NCI-H1092 (cell line): ENCODE measurements at places on chromosomes 3 and 15.

DNA sequence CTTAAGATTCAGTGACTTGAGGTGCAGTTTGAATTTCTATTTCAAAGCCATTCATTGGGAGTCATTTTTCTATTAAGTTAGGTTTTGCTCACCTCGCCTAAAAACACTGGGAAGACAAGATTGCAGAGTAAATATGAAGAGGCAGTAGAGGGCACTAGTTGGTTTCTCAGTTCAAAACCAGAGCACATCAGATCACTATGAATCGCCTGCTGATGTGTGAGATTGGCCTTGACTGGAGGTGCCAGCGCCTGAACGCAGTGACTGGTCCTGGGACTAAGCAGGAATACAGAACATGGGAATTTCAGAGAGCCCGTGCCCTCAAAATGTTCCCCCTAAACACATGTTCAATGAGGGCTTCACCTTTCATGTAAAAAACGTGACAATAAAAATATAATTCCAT is 229.0 kb downstream of the ITPR1 start:
- no peak for DNase-seq

- no peak for DNase-seq
Observed at GRCh38 chr15:67059127-67059553, 6.3 kb upstream of the SMAD3 start.

DNA sequence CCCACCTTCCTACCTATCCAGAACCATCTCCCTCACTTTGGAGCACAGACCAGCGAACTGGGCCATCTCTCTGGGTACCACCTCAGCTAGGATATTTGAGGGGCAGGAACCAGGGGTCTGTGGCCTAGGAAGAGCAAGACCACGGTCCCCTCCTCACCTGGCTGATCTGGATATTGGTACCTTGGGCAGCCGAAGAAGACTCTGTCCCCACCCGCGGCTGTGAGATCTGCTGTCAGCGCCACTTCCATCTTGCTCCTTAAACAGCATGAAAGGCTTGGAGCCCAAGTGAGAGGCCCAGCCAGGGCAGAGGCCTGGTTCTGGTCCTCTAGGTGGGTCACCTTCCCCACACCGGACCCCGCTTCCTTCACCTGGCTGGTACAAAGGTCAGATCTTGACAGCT is 26.6 kb downstream of the SEC61A1 start:
- no peak for DNase-seq

DNA sequence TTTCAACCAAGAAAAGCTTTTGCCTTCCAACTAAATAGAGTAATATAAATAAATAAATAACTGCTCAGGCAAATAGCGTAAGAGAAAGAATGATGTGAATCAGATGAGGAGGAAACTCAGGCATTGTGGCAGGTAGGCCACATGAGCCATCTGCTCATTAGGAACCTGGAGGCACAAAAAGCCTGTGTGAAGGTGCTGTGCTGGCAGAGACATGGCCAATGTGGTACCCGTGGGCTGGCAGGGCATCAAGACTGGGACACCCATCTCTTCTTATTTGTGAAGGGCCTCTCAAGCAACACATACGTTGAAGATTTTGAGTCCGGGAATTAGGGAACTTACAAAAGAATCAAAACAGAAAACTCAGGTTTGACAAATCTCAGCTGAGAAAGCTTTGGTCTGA is 9.5 kb downstream of the ANKRD34C start:
- no peak for DNase-seq

DNA sequence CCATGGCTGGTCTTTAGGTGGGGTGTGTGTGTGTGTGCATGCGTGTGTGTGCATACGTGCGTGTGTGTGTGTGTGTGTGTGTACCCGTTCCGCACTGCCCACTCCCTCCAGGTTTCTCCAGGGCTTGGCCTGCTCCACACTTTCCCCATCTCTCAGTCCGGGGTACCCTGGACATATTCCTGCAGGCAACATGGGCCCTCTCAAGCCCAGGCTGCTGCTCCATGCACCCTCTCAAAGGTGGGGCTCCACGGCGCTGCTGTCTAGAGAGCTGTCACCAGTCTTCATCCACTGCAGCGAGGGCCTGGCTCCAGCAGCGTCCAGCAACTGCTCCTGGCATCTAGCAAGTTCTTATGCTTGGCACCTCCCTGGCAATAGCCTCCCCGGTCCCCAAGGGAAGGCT is 86.1 kb downstream of the ATP10A start:
- DNase-seq, result no peak

- no peak for DNase-seq
Observed at GRCh38 chr15:62932436-62932835, 110.1 kb upstream of the TPM1 start.

- DNase-seq, result no peak
Observed at GRCh38 chr3:3065876-3066275, 44.3 kb downstream of the IL5RA start.

GRCh38 chr3:156323466-156323865 is 203.1 kb downstream of the KCNAB1 start:
- no peak for DNase-seq

DNA sequence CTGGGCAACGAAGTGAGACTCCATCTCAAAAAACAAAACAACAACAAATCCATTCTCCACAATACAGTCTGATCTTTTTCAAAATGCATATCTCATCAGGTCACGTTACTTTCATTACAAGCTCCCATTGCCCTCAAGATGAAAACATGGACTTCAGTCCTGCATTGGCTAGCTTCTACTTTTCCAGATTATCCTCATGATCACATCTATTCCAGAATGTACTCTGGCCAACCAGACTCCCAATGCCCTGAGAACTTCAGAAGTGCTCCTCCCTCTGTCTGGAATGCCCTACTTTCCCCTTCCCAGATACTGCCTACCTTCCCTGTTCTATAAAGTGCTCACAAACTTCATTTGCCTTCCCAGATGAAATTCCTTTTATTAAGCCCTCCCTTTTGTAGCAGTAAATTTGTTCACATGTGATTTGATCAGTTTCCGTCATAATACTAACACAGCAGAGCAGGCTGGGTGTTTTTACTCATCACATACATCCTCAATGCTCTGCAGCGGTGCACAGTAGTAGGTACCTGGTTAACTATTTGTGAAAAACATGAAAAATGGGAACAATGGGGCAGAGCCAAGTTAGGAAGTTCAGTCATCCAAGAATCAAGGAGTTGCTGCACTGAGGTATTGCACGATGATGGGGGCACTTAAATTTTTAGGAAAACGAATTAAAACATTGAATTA is 5.3 kb downstream of the RPL22L1 start:
- no peak for DNase-seq

DNA sequence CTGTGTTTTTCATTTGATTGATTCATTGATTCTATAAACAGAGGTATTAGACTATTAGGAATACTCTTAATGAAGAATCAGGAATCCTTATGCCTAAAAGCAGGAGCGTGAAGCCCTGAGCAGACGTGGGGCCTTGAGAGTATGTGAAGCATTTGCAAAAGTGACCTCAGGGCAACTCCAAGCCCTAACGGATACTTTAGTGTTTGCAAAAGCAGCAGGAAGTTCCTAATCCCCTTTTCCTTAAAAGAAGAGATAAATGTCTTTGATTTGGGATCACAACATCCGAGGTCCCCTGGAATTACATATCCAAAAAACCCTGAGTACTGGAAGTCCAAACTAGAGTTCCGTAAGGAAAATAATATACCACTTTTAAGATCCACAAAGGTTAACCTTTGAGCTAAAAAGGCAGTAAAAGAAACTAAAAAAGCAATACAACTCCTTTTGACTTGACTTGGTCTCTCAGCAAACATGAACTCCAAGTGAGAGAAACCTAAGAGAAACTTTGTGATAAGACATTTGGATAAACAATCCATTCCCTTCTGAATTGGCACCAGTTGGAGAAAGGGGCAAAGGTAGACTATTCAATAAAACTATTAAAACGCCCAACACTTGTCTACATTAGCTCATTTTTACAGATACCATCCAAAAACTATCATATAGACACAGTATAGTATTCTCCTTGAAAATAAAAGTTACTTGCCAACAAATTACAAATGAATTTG is 27.4 kb downstream of the PRTG start:
- DNase-seq, result no peak

GRCh38 chr15:84789762-84790161 is 27.4 kb upstream of the ALPK3 start:
- DNase-seq, result no peak

DNA sequence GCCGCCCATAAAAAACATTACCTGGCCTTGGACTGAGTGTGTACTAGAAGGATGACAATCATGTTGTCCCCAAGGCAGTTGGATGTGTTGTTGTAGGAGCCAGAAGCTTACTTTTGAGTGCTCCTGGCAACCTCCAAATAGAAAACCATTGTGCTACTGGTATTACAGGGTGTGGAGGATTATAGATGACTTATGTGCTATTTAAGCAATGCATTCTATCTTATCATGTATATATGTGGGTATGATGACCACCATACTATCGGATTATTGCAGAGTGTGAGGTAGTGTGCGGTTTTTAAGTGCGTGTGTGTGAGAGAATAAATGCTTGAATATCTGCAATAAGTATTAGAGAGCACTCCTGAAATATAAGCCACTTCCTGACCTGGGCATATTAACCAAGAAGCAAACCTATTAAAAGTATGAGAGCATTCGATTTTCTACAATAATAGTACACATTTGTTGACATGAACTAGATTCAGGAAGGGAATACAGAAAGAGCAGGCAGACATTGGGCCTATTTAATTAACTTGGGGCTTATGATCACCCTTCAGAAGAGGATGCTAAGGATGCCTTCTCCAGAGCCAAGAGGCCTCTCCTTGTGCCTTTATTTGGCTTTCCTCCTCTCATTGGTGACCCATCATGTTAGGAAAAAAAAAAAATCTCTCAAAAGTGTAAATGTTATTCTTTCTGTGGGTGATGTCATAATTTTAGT is 11.7 kb upstream of the MBNL1 start:
- no peak for DNase-seq

GRCh38 chr15:97903971-97904572 is 56.4 kb upstream of the ARRDC4 start:
- DNase-seq, result peak; percentile 26

GRCh38 chr15:83549623-83550022 is 102.5 kb downstream of the SH3GL3 start:
- no peak for DNase-seq

DNA sequence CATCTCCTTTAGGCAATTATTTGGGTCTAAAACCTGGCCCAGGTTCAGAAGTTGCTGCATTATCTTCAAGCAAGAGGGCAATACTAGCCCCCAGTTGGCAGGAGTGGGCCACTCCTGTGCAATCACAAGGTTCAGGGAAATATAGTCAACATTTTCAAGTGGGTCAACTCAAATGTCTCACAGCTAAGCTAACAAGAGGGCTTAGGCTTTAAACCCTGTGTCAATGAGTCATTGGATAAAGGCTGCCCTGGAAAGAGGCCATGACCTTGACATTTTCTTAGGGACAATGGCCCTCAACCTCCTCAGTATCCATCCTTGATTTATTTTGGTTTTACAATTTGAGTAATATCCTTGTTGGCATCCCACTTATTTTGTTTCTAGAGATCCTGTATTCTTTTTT is 73.5 kb upstream of the DCP1A start:
- no peak for DNase-seq

- no peak for DNase-seq
Observed at GRCh38 chr3:188739511-188739910, 432.3 kb upstream of the TPRG1 start.

DNA sequence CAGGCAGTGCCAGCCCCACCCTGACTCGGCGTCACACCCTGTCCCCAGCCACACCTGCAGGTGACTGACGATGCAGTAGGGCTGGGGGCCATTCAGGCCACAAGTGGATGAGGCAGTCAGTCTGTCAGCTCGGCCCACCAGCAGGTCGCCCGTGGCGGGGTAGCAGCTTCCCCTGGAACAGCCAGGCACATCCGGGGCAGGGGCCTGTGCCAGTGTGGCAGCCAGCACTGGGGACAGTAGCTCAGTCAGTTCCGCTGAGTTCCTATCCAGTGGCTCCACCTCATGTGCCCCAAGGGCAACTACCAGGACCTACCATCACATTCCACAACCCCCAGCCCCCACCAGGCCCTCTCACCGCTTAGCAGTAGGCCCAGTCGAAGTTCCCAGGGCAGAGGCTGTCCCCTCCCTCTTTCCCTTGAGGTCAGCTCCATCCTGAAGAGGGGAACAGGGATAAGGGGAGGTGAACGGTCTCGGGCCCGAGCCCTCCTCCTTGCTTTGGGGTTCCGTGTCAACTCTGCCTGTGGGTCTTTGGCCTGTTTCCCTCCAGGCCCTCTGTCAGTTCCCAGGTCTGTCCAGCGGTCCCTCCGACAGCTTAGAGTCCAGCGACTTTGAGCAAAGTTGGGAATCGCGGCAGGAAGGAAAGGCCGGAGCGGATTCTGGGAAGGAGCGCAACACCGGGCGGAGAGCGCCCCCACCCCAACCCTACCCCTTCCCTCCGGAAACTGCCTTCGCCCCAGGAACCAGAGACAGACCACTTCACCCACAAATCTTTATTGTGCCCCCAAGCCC is at the start of gene LAMB2:
Gene LAMB2, minus strand, starts transcription at position 614 of the 789 bp plus-strand sequence. Its CDS starts 183 bp downstream, at position 431.
- no peak for DNase-seq

GRCh38 chr3:189534531-189534930 is 96.7 kb upstream of the TP63 start:
- DNase-seq, result no peak

GRCh38 chr3:11010426-11011165 is 18.0 kb downstream of the SLC6A1 start:
- DNase-seq, result no peak

DNA sequence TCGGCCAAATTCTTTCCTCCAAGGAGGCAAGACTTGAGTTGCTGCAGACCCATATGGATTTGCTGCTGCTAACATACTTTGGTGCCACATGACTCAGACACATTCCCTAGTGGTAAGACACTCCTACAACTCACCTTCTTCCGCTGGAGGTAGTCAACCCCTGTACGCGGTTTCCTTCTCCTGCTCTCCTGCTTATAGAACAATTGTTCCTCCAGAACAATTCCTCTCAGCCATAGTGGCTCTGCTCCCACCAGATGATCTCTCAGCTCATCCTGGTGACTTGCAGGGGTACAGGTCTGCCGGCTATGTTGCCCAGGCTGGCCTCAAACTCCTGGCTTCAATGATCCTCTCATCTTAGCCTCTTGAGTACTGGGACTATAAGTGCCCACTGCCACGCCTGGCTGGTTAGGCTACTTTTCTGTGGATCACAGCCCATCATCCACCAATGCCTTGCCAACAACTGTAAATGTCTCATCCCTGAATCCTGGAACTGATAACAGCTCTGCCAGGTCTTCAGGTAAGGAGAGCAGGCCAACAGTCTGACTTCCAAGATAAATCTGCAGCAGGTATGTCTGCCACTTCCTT is 2.4 kb upstream of the CXCR6 start:
- no peak for DNase-seq

DNA sequence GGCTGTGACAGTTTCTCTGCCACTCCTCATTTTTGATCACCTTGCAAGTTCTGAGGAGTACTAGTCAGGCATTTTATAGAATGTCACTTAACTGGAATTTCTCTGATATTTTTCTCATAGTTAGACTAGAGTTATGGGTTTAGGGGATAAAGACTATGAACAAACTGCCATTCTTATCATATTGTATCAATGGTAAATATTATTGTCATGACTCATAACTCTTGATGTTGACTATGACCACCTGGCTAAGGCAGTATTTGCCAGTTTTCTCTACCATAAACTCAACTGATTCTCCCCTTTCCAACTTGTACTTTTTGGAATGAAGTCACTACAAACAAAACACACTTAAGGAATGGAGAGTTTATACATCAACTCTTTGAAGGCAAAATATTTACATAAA is 22.7 kb upstream of the OR5K1 start:
- no peak for DNase-seq
